Fibroblast of skin of left biceps (primary cell): ENCODE measurements at places on chromosomes 1 and 21.

DNA sequence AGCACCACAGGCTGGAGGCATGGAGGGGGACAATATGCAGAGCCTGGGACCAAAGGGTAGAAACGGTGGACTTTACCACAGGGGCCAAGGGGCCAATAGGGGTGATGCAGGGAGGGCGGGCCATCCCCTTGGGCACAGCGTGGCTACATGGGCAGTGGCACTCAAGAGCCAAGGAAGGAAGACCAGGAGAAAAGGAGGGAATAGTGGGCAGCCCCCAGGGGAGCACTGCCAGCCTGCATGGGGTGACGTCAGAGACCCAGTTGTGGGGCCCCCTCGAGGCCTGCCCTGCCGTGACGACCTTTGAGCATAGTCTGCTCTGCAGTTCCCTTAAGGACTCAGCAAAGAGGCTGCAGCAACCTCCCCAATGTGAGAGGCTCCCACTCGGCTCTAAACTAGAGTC lies 95.5 kb upstream of the TMPRSS2 start:
- DNase-seq: no peak

- DNase-seq: no peak
These were observed 331.3 kb upstream of the SNX7 start for GRCh38 chr1:98330224-98330623.

- no peak for DNase-seq
These were observed 436.6 kb downstream of the MRPL39 start for GRCh38 chr21:25170681-25171080.

DNA sequence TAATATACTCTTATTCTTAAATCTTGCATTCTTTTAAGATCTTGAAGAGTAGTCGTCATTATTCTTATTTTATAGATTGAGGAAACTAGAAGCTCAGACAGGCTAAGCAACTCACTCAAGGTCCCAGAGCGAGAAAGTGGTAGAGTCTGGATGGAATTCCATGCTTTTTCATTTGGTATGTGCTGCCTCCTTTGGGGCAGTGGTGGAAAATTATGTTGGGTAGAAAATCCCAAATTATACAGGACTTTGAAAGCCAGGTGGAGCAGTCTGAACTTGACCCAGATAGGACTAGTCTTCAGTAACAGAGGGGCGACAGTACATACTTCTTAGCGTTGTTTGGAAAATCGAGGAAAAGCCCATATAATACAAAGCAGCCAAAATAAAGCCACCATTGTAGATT lies 205.6 kb downstream of the ATG4C start:
- no peak for DNase-seq

DNA sequence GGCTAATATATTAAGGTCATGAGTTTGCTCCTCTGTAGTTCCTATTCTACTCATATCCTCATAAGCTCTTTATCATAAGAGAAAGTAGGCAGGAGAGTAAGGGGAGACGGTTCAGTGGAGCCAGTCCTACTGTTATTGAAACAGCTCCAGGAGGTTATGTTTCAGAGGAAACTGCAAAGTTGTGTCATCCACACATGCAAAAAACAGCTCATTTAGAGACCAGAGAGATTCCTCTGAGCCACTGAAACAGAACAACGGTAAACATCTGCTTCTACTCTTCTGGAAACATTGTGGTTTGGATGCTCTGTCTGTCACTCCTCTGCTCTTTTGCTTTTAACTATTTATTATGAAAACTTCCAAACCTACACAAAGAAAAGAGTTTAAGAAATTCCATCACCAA lies 66.3 kb upstream of the PPP2R5A start:
- DNase-seq: peak; percentile 79

- no peak for DNase-seq
These were observed 281.1 kb downstream of the MRPL39 start for GRCh38 chr21:25326181-25326580.

- DNase-seq: no peak
These were observed 387.6 kb downstream of the LTN1 start for GRCh38 chr21:28604946-28605537.

DNA sequence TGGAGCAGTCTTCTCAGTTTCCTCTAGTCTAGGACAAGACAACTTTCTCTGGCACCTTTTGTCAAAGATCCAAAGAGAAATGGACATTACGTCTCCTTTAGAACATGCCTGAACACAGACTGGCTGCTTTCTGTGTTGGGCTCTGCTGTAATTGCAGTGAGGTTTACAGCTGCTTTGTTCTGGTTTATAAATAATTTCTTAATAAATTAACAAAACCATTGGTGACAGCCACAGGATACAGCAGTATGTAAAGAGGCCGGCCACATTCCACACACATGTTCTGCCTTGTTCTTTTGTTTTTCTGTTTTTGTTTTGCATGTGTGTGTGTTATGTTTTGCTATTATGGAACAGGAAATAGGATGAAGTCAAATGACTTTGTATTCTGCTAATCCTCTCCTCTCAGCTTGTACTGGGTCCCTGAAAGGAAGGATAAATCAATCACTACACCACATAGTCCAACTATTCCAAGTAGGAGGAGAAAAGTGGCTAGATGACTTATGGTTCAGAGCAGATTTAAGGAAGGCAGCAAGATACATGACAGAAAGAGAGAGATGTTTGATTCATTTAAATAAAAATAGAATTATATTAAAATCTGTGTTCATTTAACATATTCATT lies 161.5 kb upstream of the ESRRG start:
- no peak for DNase-seq

DNA sequence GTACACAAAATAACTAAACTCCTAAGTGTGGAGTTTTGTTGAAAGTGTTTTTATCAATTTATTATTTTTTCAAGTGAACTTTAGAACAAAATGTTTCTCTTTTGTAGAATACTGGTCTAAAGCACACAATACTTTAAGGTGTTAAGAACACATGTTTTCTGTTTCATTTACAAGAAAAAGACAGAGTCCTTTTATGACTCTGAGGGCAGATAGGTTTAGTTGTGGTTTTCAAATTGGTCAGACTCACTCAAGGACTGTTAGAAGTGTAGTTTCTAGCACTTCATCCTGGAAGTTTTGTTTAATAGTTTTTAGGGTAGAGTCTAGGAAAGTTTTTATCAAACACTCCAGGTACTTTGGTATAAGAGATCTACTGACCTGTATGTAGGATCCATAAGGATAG lies 376.5 kb downstream of the LRRIQ3 start:
- DNase-seq: no peak
